ENCODE measurements at places on chromosomes 7 and 10.

DNA sequence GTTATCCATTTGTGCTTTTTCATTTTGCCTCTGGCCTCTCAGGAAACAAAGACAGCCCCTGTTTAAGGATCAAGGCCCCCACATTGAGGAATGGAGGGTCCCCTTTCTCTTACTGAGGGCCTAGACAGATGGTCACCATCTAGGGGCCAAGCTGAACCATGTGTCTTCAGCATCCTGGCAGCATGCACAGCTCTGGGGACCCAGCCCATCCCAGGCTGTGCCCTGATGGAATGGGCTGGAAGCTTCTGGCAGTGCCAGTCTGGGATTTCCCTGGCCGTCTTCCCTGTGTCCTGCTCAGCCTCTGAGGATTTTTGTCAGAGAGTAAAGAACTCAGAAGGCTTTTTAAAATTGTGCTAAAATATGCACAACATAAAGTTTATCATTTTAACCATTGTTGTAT, 116.8 kb downstream of the ITIH5 start:
- DNase-seq = no peak

- no peak for DNase-seq
These were observed 143.3 kb downstream of the SLC25A13 start for GRCh38 chr7:96178581-96178980.

DNA sequence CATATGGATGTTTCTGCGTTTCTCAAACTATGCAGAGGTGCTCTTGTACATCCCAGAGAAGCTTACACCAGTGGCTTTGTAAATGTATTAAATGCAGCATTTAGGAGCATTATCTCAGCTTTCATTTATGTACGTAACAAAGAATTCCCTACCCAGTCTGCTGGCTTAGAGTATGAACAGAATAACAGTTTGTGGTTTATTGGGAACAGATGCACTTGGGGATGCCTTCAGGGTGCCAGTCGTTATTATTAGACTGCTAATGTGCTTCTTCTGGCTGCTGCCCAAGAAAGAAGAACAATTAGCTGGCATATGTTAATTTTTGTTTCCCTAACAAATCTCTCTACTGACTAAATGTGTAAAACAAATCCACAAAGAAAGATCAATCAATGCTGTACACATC, 241.9 kb downstream of the FOXP2 start:
- DNase-seq = no peak

DNA sequence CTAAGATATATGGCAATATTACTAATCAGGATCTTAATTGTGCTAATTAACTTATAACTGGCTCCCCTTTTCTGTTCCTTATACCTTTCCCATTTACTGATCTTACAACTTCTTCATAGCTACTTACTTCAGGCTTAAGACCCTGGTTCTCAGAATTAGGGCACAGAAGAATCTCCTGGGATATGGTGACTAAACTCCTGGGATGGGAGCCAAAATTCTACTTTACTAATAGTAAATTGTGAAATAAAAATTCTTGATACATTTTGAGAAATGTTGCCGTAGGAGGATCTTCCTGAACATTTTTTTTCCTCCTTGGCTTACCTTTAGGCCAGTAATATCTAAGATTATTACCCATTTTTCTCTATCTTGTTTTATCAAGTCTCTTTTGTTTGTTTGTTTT, 309.5 kb downstream of the ATRNL1 start:
- DNase-seq = no peak

GRCh38 chr7:25786936-25787335, 365.1 kb upstream of the NFE2L3 start:
- no peak for DNase-seq

GRCh38 chr10:17216901-17217395, 11.1 kb upstream of the VIM start:
- DNase-seq = no peak

DNA sequence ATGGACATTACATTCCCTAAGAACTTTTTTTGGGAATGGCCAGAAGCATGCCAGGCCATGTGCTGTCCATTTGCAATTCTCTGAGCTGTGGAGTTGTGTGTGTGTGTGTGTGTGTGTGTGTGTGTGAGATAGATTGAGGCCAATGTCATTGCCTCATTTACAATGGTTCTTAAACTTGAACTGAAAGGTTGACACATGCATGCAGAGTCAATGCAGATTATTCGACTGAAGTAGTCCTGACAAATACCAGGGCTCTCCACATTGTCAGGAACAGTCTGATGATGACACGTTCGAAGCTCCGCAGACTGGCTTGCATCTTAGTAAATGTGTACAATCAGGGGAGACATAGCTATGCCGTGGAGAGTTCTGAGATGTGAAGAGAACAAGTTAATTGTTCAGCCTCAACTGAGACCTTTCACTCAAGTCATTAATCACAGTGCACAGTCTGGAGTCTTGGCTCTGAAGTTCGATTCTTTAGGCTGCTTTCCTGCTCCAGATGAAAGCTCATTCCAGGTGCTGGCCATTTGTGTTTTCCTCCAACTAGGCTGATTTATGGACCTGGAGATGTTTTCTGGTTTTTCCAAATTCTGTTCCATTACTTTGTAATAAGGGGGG, 921.9 kb downstream of the LRMDA start:
- DNase-seq = no peak

DNA sequence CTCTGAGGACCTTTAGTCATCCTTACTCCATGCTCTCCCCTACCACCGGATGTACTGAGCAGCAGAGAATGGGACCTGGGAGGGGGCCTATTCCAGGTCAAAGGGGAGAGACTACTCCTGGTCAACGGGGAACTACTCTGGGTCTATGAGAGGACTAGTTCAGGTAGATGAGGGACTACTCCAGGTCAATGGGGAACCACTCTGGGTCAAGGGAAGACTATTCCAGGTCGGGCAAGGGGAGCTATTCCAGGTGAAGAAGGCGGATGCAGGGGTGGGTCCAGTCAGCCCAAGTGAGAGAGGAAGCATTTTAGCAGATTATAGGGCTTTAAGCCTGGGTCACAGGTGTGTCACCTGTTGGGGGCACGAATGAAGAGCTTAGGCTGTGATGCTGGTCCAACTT, 35.4 kb downstream of the CCM2 start:
- DNase-seq = no peak

DNA sequence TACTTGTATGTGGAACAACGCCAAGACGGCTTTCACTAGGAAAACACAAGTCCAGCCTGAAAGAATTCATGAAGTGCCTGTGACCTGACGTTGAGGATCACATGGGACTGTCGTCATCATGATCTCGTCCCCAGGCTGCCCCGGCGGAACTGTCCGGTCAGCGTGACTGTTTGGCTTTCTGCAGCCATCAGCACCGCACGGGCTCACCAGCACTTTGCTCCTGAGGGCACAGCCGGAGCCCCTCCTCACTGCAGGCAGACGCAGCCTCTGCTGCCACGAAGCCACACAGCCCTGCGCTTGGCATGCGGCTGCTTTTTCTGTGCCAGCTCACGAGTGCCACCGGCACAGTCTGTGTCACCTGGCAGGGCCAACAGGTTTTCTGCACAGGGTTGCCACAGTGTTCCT, 9.4 kb upstream of the GET4 start:
- DNase-seq = no peak

DNA sequence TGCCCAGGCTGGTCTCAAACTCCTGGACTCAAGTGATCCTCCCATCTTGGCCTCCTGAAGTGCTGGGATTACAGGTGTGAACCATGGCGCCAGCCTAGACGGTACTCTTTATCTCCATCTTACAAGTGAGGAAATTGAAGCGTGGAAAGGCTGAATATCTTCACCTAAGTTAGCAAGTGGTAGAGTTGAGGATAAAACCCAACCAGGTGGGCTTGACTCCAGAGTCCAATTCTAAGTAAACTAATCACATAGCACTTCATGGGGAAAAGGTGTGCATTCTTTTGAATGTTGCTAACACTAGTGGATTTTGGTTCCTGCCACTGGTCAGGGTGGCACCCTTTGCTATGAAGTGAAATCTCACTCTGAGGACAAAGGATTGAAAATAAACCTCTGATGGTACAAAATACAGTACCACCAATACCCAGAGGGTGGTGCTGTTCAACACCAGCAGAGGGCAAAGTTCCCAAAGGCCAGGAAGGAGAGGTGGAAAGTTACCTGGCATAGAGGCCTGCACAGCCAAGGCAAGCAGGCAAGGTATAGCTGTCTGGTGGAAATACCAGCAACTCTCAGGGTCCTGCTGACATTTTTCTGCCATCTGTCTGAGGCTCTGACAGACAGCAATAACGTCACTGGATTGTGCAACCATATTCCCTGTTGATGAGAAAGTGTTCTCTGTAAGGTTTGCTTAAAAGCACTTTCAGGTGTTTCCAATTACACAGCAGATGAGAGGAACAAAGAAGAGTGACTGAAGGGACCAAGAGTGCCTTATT, 17.6 kb downstream of the ZDHHC16 start:
- peak; percentile 17 for DNase-seq

DNA sequence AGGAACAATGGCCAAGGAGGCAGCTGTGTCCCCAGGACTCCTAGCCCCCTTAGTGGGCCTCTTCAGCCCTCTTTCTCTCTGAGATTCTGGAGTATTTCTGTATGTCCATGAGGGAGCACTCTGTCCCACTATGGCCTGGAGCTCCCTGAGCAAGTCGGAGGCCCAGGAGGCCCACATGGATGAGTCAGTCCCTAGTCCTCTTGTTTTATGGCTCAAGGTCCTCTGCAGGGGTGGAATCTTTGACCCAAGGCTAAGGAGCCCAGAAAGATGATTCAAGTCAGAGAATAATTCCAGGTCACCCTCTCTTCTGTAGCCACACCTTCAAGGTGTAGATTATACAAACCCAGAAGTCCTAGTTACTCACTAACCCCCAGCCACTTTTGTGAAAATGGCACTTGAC, 125.6 kb downstream of the PLXNA4 start:
- no peak for DNase-seq

DNA sequence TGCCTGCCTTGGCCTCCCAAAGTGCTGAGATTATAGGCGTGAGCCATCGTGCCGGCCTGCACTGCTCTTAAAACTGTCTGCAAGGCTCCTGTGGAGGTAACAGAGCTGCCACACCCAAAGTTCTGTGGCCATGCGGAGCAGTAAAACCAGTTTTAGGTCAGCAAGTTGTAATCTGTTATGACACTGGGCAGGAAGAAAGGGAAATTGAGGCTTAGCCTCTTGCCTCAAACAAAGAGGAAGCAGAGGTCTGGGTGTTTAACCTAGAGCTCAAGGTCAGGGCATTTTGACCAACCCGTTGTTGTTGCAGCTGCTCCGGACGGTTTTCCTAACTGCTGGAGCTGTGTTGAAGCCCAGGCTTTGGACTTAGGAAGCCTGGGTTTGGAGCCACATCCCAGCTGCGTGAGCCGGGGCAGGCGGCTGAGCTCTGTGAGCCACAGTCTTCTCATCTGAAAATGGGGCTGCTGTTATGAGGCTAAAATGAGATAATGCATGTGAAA, 7.4 kb upstream of the RRP12 start:
- DNase-seq = no peak

GRCh38 chr7:39453743-39454355, 112.4 kb upstream of the YAE1 start:
- DNase-seq = peak; percentile 43

GRCh38 chr7:95693551-95694333, 78.6 kb upstream of the DYNC1I1 start:
- DNase-seq = no peak

DNA sequence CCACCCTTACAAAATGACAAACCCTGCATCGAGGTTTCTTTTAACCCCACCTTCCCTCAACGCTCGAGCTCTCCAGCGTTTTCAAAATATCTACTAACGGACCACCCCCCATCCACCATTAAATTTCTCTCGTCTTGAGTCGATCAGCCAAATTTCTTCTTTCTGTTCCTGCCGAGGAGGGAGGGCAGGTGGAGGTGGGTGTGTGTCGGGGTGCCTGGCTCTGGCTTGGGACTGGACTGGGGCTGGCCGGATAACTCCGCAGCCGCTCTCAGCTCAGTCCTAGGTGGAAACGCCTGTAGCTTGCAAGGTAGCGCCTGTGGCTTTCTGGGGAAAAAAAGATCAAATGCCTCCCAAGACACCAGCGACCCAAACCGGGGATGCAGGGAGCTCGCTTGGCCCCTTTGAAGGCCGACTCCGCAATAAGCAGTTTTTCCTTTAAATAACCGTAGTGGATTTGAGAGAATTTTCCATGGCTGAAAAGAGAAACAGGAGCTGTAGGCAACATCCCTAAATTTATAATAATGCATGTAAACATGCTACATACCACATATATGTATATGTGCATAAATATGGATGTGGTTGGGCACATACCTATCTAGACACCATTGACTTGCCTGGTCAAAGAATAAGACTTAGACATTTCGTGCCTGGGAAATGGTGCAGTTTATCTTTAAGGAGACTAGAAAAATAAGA, 1.9 kb upstream of the TMEM178B start:
- DNase-seq = no peak

GRCh38 chr10:102796407-102797176, 40.6 kb downstream of the CYP17A1 start:
- peak; percentile 39 for DNase-seq

DNA sequence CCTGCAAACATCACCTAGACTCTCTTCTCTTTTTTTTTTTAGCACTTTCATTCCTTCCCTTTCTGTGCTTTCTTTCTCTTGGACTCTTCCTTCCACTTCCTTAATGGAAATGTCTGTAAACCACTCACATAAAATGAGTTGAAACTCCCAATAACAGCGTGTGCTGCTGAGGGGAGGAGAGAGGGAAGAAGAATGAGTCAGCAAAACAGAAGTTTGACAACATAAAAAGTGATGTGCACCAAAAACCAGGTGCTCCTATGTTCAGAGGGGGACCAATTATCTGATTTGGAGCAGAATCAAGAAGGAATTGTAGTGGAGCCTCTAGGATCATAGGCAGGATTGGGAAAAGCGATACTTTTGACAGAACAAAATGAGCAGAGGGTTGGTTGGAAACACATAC, 712.1 kb upstream of the IGFBP3 start:
- no peak for DNase-seq

- DNase-seq = no peak
These were observed 141.6 kb upstream of the WNT16 start for GRCh38 chr7:121187222-121187621.

- no peak for DNase-seq
These were observed 182.8 kb upstream of the CDC14C start for GRCh38 chr7:48741545-48741944.

GRCh38 chr7:4261601-4261960, 420.5 kb upstream of the FOXK1 start:
- DNase-seq = no peak

DNA sequence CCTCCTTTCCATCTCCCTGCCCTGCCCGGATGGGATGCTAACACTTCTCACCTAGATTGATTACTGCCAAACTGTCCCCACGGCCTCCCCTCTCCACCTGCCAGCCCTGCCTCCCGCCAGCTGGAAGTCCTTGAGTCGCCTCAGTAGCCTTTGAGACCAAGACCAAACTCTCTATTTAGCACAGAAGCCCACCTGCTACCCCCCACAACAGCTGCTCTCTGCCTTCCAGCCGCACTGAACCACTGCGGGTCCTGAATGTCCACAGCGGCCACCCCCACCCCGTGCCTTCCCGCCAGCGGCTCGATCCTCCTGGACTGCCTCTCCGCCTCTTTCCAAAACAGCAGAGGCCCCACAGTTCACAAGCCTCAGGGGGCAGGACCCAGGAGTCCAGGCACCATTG, 39.0 kb downstream of the FKBP6 start:
- DNase-seq = no peak

- no peak for DNase-seq
These were observed 619.5 kb upstream of the SEMA3D start for GRCh38 chr7:85806321-85806720.

Data from activated naive CD4-positive, alpha-beta T cell treated with anti-CD3 and anti-CD28 coated beads, Interleukin-2, amount 50 U/mL, for 16 hours (primary cell).